ENCODE measurements at places on chromosomes 5 and 9.

DNA sequence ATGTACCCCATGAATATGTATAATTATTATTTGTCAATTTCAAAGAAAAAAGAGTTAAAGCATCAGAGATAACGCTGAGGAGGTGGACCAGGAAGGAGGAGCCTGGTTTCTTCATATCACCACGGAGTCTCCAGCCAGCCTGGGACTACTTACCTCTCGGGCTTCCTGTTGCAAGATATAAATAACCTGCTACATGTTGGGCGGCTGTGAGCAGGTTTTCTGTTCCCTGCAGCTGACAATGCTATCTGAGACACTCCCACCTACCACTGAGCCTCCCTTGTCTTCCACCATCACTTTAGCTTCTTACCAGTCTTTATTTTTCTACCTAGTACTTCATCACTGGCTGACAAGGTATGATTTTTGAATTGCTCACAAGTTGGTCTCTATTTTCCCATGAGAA lies 102.7 kb upstream of the CPEB4 start:
- no peak for DNase-seq

- no peak for DNase-seq
Measured at GRCh38 chr5:109045710-109046109, 298.0 kb downstream of the FER start.

- no peak for DNase-seq
Measured at GRCh38 chr5:129114539-129115193, 20.1 kb downstream of the ISOC1 start.

GRCh38 chr9:127520941-127521918 lies 69.9 kb downstream of the LRSAM1 start:
- no peak for DNase-seq

- no peak for DNase-seq
Measured at GRCh38 chr5:80707645-80708044, 52.9 kb upstream of the DHFR start.

DNA sequence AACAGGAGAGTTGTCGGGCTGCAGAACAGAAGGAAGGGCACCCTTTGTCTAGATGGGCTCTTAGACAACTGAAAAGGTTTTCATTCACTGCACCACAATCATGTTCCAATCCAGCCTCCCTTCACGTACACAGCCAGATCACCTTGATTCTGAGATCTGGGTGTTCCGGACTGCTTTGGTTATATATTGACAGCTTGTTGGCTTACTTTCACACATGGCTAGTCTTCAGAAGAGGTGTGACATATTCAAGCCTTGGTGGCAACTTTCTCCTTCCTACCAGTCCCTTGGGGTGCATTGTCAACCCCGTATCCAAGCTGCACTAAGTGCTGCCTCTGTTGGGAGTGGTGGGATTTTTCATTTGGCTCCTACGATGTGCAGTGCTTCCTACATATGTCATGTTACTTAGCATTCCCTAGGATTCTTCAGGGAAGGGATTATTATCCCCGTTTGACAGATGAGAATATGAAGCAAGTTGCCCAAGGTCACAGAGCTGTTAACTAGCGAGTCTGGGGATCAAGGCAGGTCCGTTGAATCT lies 100.6 kb downstream of the LIFR start:
- no peak for DNase-seq

DNA sequence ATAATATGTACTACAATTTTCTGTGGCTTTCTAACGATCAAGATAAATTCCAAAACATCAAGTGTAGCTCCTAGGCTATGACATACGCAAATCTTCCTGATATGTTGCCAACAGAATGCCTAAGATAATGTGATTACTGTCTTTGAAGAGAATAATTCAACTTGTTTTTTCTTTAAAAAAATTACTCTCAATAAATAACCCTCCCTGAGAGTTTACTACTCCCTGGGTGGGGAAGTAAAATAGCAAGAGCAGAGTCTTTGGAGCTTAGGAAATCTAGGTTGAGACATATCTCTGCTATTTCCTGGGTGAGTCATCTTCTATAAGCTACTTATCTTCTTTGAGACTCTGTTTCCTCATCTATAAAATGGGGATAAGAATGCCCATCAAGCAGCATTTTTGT lies 201.2 kb downstream of the ACTL7B start:
- no peak for DNase-seq

- DNase-seq, result no peak
Measured at GRCh38 chr9:92100237-92100911, 14.8 kb downstream of the SPTLC1 start.

- no peak for DNase-seq
Measured at GRCh38 chr5:78591972-78592700, 56.4 kb downstream of the LHFPL2 start.

DNA sequence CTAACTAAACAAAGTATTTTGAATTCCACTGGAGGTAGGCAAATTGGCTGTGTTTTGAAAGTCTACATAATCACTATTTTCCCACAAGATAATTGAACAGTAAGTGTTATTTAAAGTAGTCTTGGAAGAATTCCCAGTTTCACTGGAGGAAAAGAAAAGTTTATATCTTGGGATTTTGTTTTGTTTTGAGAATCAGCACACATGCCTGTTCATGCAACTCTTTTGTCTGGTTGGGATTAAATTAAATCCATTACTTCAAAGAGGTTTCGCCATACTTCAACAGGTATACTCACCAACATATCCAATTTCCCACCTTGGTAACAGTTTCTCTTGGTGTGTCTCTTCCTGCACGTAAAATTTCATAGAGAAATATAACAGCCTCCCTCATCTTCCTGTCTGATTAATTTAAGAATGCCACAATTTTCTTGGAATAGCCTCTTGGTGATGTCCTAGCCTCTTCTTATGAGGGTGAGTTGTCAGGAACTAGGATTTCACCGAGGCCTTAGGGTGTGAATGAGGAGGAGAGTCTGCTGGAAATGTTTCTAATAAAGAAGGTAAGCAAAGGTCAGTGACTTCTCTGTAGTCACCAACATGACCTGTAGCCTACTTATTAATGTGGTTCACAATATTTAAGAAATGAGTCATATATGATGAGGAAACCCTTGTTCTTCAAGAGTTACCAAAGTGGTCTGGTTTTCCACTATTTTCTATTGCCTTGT lies 48.1 kb downstream of the ITGA2 start:
- no peak for DNase-seq

- DNase-seq, result no peak
Measured at GRCh38 chr5:94309141-94309540, 309.3 kb downstream of the KIAA0825 start.

DNA sequence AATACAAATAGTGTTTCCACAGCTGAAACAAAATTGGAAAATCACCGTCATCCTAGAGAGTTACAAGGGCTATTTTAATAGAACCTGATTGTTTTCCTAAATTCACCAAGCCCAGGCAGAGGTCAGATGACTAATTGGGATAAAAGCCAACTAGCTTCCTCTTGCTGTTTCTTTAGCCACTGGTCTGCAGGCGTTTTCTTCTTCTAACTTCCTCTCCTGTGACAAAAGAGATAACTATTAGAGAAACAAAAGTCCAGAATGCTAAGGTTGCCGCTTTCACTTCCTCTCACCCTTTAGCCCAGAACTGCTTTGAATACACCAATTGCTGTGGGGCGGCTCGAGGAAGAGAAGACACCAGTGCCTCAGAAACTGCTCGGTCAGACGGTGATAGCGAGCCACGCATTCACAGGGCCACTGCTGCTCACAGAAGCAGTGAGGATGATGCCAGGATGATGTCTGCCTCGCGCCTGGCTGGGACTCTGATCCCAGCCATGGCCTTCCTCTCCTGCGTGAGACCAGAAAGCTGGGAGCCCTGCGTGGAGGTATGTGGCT lies at the start of gene TLR4:
Gene TLR4 (plus strand): TSS at position 380 of the 552 bp plus-strand sequence. CDS start 70 bp downstream, at position 450.
- no peak for DNase-seq

- DNase-seq, result no peak
Measured at GRCh38 chr5:150253416-150254208, 36.0 kb downstream of the CAMK2A start.

- DNase-seq, result no peak
Measured at GRCh38 chr9:81718244-81718643, 28.9 kb upstream of the TLE1 start.

- no peak for DNase-seq
Measured at GRCh38 chr5:109971968-109972367, 282.2 kb downstream of the MAN2A1 start.

GRCh38 chr5:170534177-170534576 lies 30.4 kb downstream of the KCNIP1 start:
- DNase-seq, result no peak

GRCh38 chr5:33629999-33630398 lies 189.2 kb downstream of the TARS1 start:
- no peak for DNase-seq

DNA sequence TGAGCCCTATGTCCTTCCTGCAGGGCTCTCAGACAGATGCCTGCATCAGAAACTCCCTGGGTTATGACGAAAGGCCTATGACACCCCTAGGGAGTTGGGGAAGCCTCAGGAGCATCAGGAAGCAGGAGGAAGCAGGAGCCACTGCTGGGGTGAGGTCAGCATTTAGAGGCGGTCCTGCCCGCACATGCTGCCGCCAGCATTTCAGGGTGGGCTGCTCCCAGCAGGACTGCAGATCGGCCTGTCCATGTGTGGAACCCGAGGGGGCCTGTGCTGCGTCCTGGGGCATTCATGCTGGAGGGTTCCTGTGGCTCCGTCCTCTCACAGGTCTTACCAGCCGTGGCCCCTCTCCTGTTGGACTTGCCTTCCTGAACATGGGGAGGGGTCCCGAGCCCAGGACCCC lies 6.9 kb downstream of the NKD2 start:
- DNase-seq, result no peak

GRCh38 chr5:153753645-153754432 lies 263.4 kb downstream of the GRIA1 start:
- DNase-seq, result no peak

- DNase-seq, result no peak
Measured at GRCh38 chr5:55446640-55447351, 88.0 kb downstream of the PLPP1 start.

DNA sequence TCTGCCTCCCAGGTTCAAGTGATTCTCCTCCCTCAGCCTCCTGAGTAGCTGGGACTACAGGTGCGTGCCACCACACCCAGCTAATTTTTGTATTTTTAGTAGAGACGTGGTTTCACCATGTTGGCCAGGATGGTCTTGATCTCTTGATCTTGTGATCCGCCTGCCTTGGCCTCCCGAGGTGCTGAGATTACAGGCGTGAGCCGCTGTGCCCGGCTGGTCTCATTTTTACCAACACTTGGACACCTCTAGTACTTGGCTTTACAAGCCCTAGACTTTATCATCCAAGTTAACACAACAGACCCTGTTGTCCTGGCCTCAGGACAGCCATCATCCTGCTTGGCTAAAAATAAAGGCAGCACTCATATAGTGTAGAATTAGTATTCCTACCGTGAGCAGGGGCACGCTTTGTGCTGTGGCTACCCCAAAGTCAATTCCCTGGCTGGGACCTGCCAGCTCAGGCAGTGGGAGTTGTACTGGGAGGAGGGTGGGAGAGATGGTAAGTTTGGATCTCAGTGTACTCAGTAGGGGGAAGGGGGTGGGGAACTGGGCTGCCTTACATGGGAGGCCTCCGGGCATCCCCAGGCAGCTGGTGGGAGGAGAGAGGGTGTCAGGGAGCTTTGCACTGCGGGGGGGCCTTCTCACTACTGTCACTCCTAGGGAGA lies 6.6 kb downstream of the PDZD2 start:
- no peak for DNase-seq

GRCh38 chr9:107460153-107461023 lies 29.2 kb downstream of the KLF4 start:
- no peak for DNase-seq

DNA sequence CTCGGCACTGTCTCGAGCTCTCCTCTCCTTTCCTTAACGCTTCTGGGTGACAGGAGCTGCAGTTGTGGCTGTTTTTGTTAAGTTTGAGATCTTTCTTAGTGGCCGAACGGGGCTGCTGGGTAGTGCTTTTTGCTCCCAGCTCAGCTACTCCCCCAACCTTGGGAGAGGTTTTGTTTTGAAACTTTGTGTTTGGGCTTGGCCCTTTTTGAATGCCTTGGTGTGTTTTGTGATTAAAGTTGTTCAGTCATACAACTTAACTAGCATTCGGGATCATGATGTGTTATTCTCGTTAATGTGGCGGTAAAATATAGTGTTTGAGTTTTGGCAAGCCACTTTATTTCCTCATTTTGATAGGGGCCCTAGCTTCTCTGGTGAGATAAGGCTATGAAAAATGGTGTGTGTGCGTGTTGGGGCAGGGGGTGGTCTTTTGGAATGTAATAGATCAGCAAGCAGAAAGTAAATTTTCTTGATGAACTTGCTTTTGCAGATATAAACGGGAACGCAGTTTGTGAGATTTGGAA lies 1.1 kb downstream of the KDM3B start:
- no peak for DNase-seq

DNA sequence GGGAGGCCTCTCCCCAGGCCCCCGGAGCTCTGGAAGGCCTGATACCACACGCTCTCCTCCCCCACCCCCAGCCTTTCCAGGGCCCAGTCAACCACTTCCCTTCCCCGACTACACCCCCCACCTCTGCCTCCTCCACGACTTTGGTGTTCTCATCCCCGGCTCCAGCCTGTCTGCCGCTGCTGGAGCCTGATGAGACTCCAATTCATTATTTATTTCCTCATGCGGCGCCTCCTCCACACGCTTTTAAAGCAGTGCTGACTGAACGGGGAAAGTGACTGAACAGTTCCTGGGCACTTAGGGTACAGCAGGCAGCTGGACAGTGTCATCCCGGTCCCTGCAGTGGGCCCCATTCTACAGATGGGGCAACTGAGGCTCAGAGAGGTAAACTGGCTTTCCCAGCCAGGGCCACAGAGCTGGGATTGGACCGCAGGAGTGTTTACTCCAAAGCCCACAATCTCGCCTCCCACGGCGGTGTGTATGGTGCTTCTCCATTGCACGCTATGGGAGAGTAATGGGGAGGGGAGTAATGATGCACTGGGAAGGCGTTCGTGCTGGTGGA lies 15.9 kb upstream of the RPL26L1 start:
- DNase-seq, result no peak

GRCh38 chr5:84383296-84383815 lies 1.3 kb downstream of the EDIL3 start:
- DNase-seq, result no peak

GRCh38 chr5:19496056-19496455 lies 491.9 kb downstream of the CDH18 start:
- DNase-seq, result no peak

DNA sequence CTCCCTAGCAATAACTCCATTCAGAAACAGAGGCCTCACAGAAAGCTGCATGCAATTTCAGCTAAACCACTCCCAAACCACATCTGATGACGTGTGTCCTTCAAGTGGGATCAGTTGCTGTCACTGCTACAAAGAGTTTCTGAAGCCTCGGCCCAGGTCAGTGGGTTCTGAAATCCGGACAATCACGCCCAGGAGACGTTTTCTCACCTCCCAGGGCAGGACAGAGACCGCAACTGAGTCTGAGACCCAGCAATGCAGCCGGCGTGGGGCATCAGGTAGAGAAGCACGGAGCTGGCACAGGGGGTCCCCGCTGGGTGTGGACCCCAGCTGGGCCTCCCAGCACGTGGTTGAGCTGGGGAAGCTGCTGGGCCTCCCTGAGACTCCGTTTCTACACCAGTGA lies 2.6 kb upstream of the UBE2QL1 start:
- DNase-seq, result no peak

- DNase-seq, result no peak
Measured at GRCh38 chr5:51095486-51095885, 287.8 kb upstream of the ISL1 start.

GRCh38 chr5:117893211-117893610 lies 1095.1 kb downstream of the DTWD2 start:
- DNase-seq, result no peak
